ENCODE measurements at places on chromosomes 11 and 22.

- DNase-seq = no peak
These were observed 3.3 kb upstream of the SHISA8 start for GRCh38 chr22:41917903-41918791.

DNA sequence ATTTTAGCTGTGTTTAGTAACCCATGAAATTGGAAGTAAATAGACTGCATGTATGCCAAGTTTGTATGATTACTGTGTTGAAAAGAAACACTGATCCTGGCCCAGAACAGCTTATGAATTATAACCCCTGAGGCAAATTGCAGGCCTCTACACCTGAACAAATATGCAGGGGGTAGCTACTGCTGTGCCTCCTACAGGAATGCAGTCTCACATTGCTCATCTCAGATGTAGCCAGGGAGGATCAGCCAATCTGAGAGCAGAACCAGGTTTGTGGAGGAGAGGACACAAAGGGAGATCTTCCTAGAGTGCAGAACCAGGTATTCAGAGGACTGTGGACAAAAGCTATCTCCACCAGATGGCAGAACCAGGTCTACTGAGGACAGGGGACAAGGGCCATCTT is 442.2 kb upstream of the DDI1 start:
- no peak for DNase-seq

- no peak for DNase-seq
These were observed 41.8 kb upstream of the KCNQ1OT1 start for GRCh38 chr11:2741377-2742131.

- DNase-seq = no peak
These were observed 318.9 kb downstream of the CTTN start for GRCh38 chr11:70716986-70717775.

DNA sequence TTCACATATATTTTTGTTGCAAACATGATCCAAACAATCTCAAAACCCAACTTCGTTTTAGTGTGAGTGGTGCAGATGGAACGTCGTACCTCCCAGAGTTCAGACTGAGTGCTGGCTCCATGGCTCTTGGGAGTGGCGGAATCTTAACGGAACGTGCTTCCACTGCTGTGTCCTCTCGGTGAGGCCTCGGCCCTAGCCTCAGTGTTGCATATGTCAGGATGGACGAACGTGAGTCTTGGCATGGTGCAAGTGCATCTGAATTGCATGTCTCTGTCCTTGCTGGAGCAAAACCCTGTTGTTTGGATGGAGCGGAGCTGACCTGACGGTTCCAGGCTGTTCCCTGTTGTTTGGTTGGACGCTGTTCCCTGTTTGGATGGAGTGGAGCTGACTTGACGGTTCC is 306.8 kb downstream of the TBC1D22A start:
- no peak for DNase-seq

DNA sequence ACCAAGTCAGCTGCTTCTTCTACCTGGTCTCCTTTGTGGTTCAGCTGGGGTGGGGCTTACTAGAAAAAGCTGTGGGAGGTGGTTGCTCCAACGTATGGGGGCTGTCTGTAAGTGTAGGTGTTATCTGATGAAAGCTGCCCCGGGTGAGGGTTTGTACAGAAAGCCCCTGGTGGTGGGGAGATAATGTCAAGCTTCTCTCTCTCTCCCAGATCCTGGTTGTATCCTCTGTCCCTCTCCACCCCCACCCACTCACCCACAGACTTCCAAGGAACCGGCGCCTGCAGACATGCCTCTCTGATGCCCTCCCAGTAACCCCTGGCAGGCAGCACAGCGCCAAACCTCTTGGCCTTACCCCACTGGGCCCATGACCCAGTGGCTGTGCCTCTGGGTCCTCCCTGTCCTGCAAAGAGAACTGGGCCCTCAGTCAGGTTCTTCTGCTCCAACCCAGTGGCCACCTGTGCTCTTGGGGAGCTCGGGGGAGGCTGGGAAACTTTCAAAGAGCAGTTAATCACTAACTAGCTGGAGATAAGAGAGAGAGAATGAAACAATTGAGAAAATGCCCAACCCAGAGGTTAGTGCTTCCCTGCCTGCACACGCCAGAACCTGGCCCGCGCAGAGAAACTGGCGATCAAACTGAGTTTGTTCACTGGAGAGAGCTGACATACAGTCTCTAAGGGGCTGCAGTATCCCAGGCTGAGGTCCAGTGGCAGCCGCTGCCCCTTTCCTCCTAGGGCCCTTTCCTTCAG is 20.4 kb upstream of the EHF start:
- no peak for DNase-seq

- no peak for DNase-seq
These were observed 22.3 kb downstream of the ZBTB16 start for GRCh38 chr11:114081641-114082414.

DNA sequence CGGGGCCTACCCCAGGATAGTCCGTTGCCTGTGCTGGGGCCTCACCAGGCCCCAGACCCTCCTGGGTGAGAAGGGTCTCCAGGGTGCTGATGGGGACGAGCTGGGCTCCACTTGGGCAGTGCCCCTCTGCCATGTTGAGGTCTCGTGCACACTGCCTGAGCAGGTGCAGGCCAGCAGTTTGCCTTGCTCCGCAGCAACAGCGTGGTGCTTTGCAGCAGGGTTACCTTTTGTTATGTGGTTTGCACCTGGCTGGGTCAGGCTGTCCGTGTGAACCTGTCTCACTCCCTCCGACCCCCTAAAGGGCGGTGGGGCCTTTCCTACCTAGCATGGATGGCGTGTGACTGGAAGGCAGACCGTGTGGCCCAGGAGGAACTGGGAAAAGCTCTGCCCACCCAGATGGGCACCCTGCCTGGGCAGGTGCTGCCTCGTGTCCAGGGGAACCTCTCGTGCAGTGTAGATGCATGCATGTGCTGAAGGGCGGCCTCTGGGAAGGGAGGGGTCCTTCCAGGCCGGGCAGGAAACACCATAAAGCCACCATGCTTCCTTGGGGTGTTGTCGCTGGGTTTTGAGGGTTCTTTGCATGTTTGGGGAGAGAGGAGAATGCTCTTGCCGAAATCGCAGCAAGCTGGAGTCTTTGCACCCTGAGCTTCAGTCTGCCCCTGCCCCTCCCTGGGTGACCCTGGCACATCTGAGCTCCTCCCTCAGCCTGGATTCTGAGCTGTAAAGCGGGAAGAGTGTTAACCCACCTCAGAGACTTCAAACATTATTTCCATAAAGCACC is 75.4 kb upstream of the PPARA start:
- DNase-seq = no peak

DNA sequence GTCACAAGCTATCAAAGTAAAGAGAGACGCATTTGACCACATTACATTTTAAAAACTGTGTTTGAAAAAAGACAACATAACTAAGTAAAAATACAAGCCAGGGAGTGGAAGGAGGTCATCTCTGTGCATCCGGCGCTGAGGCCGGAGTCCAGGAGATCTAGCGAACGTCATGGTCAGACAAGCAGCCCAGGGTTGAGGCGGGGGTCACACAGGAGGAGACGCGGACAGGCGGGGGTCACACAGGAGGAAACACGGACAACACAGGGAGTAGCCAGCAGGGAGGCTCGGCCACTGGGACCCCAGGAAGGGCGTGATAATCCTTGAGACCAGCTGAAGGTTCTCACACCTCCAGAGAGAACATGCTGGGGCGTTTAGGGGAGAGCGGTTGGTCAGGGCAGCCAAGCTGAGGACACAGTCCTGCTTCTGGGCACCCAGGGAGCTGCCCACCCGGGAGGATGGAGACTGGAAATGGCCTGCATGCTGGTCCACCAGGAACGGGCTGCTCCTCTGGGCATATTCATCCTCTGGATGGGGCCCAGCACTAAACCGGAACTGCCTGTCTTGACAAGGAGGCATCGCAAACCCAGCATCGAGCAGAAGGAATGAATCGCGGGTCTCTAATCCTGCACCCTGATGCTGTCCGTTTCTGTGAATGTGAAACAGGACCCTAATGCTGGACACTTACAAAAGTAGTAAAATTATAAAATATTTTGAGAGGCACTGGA is 40.9 kb upstream of the MUC5AC start:
- no peak for DNase-seq

GRCh38 chr22:17043521-17043920 is 35.5 kb upstream of the GAB4 start:
- DNase-seq = no peak

DNA sequence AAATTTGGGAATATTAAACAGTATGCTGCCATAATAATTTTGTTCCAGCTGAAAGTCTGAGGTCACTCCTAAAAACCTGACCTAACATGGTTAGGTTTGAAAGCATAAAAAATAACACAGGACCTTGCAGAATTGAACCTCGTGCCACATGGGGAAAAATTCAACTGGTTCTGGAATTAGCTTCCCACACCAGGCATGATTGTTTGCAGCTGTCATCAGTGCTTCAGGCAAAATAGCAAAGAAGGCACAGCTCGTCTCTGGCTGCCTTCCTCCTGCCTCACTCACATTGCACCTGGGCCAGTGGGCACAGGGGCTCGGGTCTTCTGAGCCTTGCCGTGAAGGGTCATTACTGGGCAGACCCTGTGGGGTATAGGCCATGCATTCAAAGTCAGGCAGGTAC is 153.8 kb upstream of the ARHGAP20 start:
- DNase-seq = no peak

DNA sequence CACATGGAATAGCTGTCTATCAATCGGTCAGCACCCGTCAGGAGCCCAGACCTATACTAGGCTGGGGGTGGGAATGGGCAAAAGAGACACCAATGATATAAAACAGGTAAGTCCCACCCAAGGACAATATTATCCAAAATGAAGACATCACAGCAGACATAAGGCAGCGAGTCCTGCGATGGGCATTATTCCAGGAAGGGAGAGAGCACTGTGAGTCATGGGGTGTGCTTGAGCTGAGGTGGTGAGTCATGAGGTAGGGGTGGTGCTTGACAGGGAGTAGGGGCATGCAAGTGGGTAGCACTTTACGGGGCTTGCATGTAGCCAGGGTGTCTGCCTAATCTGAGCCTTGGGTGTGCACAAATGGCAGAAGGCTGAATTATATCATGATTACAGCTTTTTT is 605.0 kb upstream of the CADM1 start:
- DNase-seq = no peak

DNA sequence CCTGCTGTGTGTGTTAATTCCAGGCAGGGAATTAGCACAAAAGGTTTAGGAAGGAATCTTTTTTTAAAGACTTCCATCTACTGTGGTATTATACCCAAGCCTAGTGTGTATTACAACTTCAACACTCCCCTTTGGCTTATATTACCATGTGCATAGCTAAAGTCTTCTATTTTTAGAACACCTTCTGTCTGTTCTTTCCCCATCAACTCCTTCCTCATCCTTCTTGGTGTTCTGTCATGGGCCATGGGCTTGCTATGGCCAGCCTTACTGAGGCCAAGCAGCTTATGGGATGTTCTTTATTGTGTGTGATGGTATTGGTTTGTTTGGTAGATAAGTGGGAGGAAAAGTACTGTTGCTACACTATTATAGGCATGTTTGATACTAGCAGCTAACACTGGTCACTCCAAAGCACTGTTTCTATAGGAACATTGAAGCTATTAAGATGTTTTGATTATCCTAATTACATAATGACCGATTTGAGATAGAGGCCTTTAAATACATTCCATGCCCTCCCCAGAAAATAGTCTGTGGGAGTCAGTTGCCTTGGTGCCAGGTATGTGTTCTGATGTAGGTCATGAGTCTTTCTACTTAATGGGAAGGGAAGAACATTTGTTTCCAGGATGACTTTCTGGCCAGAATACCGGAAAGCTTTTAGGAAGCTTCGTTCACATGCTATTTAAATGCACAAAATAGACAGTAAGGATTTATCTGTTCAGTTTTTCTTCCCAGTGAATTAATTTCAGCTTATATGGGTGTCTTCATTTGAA is 16.5 kb downstream of the MCAM start:
- DNase-seq = no peak
